Gastrocnemius medialis (tissue), 4 donors: ENCODE measurements at places on chromosomes 1 and 21. TPM values are rescaled to one million over a fixed set of nuclear protein-coding genes. Genes with fewer than 3 reads are reported as not detected.

GRCh38 chr1:204149635-204150565 is 1.9 kb downstream of the ETNK2 start:
- H3K4me1 ChIP-seq, result peaks cover 5% of the 10 kb centered on the region
- H3K36me3 ChIP-seq, result no peaks in the 10 kb centered on the region
- H3K27ac ChIP-seq, result peak overlapping the region; percentile 26
- no peak for DNase-seq
- no peak overlapping the region for H3K4me3 ChIP-seq

DNA sequence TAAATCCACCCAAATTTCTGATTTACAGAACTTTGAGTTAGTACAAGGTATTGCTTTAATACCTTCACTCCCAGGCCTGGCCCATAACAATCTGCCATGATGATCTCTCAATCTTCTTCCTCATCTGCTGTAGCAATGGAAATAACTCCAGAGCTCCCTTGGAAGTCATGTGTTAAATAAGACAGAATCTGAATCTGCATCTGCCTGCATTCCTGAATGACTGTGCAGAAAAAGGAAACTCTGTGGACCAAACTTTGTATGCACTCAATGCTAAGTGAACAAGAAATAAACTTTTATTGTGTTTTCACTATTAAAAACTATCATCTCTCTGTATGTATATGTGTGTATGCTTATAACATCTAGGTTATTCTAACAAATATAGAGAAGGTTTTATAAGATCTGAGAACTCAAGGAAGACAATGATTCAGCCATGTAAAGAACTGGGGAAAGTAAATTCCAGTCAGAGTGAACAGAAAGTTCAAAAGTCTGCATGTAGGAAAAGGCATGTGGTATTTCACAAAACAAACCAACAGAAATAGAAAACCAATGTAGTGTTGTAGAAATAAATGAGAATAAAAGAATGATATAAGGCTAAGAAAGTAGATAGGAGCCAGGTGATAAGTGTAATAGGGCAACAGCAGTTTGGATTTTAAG is 390.2 kb downstream of the USH2A start:
- no peaks in the 10 kb centered on the region for H3K27me3 ChIP-seq
- no peaks in the 10 kb centered on the region for H3K4me1 ChIP-seq
- H3K27ac ChIP-seq, result no peak overlapping the region
- no peak overlapping the region for H3K4me3 ChIP-seq
- no peak for DNase-seq

DNA sequence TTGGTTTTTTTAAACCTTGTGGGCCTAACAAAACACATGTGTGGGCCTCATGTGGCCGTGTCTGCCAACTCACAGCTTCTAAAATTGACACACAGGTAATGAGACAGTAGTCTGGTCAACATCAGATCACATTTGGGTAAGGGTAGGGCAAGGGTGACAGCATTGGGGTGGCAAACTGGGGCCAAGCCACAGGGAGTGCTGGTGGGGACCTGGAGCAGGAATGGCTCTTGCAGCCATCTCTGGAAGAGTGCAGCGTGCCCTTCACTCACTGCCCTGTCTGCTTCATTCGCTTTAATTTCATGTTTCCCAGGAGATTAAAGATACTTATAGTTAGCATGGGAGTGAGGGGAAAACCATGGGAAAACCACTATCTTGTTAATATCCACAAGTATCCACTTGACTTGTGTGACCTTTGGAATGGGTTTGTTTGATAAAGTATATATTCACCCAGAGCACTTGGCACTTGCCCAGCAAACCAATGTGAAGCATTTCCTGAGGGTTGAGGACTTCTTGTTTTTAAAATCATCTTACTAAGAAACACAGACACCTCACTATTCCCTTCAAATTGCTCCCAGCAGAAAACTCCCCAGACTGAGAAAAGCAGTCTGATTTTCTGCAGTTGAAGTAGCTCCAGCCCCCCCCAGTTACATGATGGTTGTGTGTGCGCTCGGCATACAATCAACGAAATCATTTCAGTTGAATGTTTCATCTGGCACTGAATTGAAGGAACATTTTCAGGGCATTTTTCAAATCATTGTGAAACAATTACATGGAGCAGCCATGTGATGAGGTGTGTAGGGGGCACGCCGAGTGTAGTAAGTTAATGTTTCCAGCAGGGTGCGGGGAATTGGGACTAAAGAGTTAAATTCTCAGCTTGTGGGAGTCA is 175.7 kb downstream of the VPS13D start:
- H3K4me3 ChIP-seq, result no peak overlapping the region
- H3K36me3 ChIP-seq, result peaks cover 2% of the 10 kb centered on the region
- H3K27ac ChIP-seq, result peak overlapping the region; percentile 71
- H3K4me1 ChIP-seq, result peaks cover 44% of the 10 kb centered on the region
- no peaks in the 10 kb centered on the region for H3K27me3 ChIP-seq

DNA sequence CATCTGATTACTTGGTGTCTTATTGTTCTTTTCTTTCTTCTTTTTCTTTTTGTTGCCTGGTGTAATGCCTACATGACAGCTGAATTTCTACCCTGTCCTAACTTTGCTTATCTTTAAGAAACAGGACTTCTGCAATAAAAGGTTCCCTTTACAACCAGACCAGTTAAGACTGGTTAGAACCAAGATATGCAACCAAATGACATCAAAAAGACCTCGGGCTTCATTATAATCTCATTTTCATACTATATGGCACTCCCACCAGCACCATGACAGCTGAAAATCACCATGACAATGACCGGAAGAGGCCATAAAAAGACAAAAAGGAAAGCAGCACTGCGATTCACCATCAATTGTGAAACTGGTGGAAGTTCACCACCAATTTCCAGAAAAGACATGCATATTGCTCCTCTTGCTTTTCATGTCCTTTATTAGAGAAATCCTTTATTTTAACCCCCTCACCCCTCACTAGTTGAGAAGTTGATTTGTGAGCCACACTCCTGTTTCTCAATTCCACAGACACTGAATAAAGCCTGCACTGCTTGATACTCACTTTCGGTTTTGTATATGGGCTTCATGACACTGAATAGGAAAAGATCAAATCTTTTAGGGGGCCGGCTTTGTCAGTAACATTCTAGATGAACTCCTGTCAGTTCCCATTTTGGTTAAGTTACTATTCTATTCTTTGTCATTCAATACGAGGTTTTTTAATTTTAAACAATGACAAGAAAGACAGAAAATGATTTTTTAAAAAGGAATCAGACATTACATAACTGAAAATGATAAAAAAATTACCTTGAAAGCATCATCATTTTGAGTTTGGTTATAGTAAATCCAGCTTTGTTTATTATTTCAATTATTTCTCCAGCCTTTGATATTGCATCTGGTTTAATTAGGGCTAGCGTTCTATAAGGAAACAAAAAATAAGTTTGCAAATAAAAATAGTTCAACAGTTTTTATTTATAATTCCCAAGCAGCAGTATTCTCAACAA is 58.1 kb downstream of the NME7 start:
- no peaks in the 10 kb centered on the region for H3K4me1 ChIP-seq
- no peaks in the 10 kb centered on the region for H3K27me3 ChIP-seq
- H3K36me3 ChIP-seq, result no peaks in the 10 kb centered on the region
- DNase-seq, result no peak
- H3K4me3 ChIP-seq, result no peak overlapping the region

GRCh38 chr1:92538048-92538412 is 51.3 kb upstream of the GFI1 start:
- no peaks in the 10 kb centered on the region for H3K27me3 ChIP-seq
- H3K4me3 ChIP-seq, result no peak overlapping the region
- H3K4me1 ChIP-seq, result no peaks in the 10 kb centered on the region
- DNase-seq, result no peak
- no peaks in the 10 kb centered on the region for H3K36me3 ChIP-seq

Gene TBX19
- total RNA-seq, result 0.36 TPM

DNA sequence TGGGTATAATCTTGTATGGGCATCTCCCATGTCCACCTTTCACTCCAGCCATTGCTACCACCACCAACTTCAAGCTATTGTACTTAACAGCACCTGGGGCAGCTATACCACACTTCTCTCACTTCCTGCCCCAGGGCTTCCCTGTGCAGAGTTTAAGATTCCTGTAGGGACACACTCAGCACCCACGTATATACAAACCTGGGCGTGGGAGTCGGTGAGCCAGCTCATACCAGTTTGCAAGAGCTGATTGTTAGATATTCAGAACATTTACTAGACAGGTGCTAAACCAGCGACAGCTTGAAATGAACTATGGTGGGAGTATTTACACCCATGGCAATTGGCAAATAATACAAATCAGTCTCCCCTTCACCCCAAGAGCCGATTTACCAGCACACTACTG is 114.8 kb upstream of the CSF3R start:
- peaks cover 4% of the 10 kb centered on the region for H3K27me3 ChIP-seq
- no peaks in the 10 kb centered on the region for H3K4me1 ChIP-seq
- H3K4me3 ChIP-seq, result no peak overlapping the region
- H3K27ac ChIP-seq, result no peak overlapping the region
- H3K36me3 ChIP-seq, result no peaks in the 10 kb centered on the region
- DNase-seq, result no peak

GRCh38 chr1:214187121-214187900 is 93.6 kb upstream of the SMYD2 start:
- peak overlapping the region; percentile 40 for H3K4me3 ChIP-seq
- H3K27me3 ChIP-seq, result peaks cover 34% of the 10 kb centered on the region
- H3K4me1 ChIP-seq, result peaks cover 5% of the 10 kb centered on the region
- no peak overlapping the region for H3K27ac ChIP-seq
- DNase-seq, result no peak

DNA sequence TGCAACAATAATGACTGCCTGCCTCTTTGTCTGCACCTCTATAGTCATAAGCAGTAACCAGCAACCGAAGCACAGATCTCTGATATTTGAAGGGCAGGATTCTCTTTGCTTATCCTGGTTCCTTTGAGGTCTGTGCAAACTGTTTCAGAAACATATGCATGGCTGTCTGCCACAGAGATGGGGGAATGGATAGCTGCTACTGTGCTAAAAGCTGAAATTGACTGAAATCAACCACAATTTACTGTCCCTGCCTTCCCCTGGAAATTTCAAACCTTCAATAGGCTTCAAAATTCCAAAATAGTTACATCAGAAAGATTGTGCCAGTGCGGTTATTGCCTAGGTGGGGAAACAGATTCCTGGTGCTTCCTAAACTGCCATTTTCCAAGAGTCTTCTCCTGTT is 136.8 kb upstream of the GORAB start:
- H3K36me3 ChIP-seq, result no peaks in the 10 kb centered on the region
- no peak for DNase-seq
- H3K27me3 ChIP-seq, result no peaks in the 10 kb centered on the region
- no peak overlapping the region for H3K27ac ChIP-seq
- H3K4me1 ChIP-seq, result no peaks in the 10 kb centered on the region
- no peak overlapping the region for H3K4me3 ChIP-seq

DNA sequence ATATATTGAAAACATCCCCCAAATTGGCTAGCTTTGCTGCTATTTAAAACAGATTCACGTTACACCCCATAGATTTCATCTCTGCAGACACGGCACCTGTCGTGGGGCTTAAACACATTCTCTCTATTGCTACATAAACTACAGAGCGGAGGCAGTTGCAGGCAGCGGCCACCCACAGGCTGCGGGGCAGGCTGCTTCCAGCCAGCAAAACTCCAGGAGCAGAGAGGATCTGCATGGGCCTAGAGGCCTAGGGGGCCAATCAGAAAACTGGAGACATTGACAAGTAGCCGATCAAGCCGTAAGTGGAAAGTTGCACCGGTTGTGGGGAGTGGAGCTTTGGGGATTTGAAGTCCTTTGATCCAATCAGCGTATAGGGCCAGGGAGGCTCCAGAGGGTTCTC is 129.0 kb upstream of the KLHDC7A start:
- H3K27ac ChIP-seq, result no peak overlapping the region
- H3K36me3 ChIP-seq, result no peaks in the 10 kb centered on the region
- no peak for DNase-seq
- H3K4me3 ChIP-seq, result no peak overlapping the region
- peaks cover 12% of the 10 kb centered on the region for H3K27me3 ChIP-seq
- H3K4me1 ChIP-seq, result no peaks in the 10 kb centered on the region

GRCh38 chr1:217419194-217419551 is 211.7 kb downstream of the GPATCH2 start:
- H3K4me3 ChIP-seq, result no peak overlapping the region
- H3K36me3 ChIP-seq, result no peaks in the 10 kb centered on the region
- H3K27ac ChIP-seq, result no peak overlapping the region
- DNase-seq, result no peak
- no peaks in the 10 kb centered on the region for H3K4me1 ChIP-seq
